OCI-M1 (cell line): ENCODE measurements at places on chromosomes 5 and 9.

- DNase-seq: no peak
Observed at GRCh38 chr9:130122456-130122855, 49.7 kb upstream of the NCS1 start.

GRCh38 chr9:85658716-85659115 is 83.0 kb downstream of the AGTPBP1 start:
- no peak for DNase-seq

DNA sequence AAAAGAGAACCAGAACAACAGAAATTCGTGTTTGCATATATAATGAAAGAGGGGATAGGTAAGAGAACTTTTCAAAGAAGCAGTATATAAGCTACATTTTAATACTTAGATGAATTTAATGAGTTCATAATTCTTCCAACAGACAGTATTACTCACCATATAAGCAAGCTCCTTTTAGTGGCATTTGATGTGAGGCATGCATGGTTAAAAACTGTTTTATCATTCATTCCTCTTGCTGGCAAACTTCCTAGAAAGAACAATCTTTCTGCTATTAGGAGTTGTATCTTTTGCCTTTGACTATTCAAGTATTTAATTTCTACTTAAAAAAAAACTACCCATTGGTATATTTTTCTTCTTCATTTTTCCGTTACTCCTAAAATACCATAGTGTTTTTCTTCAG is 65.7 kb upstream of the EIF4EBP3 start:
- no peak for DNase-seq

- no peak for DNase-seq
Observed at GRCh38 chr9:98330831-98331230, 75.4 kb upstream of the TBC1D2 start.

DNA sequence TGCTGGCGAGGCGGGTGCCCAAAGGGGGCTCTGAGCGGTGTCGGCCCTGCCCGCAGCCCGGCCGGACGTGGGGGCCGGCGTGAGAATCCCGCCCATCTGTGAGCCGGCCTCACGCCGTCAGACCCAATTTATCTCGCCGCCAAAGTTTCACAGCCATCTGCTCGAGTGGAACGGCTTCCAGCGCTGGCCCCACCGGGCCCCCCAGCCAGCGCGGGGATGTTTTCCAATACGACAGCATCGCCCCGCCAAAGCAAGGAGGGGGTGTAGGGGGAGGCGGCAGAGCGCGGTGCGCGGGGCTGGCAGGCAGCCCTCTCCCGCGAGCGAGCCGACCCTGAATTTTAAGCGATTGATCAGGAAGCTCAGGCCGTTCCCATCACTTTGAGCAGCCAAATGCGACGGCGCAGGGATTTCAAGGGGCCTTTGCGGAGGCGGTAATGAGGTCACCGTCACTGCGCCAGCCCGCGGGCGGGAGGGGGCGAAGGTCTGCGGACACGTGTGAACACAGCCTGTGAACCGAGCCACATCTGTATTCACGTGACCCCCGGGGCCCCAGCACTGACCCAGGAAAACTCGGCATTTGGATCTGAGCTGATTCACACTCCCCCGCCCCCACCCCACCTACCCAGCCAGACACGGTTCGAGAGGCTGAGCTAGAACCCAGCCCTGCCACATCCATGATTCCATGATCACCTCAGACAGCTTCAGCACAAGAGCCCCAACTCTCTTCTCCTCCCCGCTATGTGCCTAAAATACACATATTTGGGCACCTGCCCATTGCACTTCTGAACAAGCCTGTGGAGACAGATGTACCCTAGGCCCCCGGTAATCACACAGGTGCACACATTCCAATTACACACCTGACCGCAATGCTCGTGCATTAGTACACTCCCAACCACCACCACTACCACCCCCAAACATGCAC is 47.8 kb upstream of the PSD2 start:
- no peak for DNase-seq

- DNase-seq: no peak
Observed at GRCh38 chr5:107484281-107484680, 186.5 kb downstream of the EFNA5 start.

DNA sequence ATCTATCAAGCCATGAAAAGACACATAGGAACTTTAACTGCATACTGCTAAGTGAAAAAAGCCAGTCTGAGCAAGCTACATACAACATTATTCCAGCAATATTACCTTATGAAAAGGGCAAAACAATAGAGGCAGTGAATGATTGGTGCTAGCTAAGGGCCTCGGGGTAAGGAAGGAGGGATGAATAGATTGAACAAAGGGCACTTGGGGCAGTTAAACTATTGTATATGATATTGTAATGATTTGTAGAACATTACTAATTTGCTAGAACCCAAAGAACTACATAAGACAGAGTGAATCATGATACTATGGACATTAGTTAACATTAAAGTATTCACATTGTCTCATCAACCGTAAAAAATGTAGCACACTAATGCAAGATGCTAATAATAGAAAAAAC is 218.3 kb downstream of the FBXO4 start:
- no peak for DNase-seq

GRCh38 chr9:131485206-131485605 is 17.5 kb upstream of the POMT1 start:
- DNase-seq: no peak

- DNase-seq: no peak
Observed at GRCh38 chr5:1048861-1049838, 40.5 kb downstream of the NKD2 start.

DNA sequence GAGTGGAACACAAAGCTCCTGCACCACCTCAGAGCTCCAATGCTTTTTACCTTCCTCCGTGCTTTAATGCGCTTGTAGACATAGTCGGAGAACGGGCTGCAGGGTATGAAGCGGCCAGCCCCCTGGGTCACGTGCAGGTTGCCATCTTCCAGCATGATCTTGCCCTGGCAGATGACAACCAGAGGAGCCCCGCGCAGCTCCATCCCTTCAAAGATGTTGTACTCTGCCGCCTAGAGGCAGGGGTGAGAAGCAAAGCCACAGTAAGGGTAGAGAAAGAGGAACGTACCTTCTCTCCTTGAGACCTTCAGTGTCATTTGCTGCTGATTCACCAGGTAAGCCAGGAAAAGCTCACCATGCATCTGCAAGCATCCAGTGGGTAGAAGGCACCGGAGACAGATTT is 112.3 kb downstream of the DPYSL3 start:
- DNase-seq: peak; percentile 18

DNA sequence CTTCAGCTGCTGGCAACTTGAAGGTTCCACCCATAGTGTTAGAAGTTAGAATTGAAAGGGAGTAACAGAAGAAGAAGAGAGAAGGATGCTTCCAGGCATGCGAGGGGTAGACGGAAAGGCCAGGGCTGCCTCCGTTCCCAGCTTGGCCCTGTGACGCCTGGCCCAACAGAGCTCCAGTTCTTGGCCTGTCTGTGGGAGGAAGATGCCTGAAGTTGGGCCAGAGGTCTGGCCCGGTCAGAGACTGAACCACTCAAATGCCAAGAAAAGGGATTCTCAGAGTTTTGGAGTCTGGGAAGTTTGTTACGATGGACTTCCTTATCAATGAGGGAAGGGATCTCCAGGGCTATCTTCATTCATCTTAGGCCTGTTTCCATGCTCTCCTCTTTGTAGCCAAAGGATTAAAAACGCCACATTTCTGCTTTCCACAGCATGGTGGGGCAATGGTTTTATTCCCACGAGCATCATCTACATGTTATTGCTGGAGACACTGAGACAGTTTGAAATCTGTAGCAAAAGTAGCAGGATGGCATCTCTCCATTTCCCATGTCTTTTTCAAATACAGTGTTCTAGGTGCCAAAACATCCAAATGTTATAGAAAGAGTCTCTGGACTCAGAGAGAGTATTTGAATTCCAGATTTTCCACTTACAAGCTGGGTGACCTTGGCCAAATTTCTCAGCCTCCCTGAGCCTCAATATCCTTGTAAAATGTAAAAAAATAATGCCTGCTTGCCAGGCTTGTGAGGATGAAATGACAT is 65.4 kb upstream of the ANKRD55 start:
- DNase-seq: no peak

DNA sequence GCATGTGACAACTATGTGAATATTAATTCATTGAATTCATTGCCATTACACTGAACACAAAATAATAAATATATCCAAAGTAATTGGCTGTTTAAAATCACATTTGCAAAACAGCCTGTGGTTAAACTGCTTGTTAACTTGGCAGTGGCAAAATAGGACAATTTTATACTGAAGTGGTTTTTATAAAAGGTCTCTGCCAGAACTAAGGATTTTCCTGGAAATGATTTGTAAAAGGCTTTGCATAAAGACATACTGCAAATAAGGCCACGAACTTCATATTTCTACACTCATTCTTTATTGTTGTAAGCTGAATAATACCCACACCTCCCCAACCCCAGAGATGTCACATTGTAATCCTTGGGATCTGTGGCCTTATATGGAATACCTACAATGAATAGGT is 370.3 kb upstream of the RGMB start:
- no peak for DNase-seq

DNA sequence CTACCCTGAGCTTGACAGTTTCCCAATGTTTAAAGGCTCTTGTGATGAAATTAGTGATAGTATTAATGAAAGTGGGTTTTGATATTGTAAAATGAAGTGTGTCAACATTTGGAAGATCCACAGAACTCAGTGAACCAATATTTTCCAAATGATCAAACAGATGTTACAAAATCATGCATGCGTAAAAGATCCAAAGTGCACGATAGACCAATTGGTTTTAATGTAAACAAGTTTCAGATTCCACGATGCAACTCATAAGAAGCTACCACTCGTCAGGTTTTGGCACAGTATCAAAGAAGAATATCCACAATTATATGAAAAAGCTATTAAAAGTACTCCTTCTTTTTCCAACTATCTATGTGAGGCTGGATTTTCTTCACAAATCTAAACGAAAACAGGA is 82.3 kb downstream of the SLC38A9 start:
- DNase-seq: no peak

DNA sequence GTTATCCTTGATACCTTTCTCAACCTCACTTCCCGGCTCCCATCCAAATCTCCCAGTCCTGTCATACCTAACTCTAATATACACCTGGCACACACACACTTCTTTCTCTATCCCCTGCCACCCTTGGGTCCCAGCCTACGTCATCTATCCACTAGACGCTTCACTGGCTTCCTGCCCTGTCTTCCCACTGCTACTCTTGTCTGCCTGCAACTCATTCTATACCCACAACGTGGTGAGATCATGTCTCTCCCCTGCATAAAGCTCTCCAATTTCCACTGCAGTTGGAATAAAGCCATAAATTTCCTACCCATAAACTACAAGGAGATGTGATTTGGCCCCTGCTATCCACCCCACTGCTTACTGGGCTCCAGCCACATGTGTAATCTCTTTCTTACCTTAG is 93.5 kb downstream of the JMY start:
- no peak for DNase-seq

GRCh38 chr5:108688485-108688884 is 59.2 kb upstream of the FER start:
- no peak for DNase-seq
